ENCODE measurements at places on chromosomes 6 and 20.

DNA sequence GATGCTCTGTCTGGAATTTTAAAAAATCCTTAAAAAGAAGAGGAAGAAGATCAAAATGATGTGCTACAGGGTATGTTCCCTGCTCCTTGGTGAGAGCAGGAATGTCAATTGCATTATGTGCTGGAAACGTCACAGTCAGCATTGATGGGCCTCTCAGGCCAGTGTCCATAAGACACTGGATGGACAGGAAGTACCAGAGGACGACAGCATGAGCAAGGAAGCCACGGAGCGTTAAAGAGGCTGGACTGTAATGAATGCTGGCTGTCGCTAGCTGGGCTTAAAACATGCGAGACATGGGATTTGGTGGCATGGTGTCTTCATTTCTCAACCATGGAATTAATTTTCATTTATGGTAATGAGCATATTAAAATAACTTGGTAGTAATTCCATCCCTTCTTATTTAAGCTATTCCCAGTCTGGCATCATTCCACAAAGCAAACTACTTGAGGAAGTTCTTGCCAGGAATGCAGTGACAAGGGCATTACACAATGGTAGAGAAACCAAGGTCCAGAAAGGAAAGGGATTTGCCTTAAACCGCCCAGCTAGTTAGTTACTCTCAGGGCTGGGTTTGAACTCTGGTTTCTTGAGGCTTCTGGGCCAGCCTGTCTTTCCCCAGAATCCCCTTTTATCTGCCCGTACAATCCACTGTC, 166.6 kb upstream of the SOX4 start:
- DNase-seq, result no peak

DNA sequence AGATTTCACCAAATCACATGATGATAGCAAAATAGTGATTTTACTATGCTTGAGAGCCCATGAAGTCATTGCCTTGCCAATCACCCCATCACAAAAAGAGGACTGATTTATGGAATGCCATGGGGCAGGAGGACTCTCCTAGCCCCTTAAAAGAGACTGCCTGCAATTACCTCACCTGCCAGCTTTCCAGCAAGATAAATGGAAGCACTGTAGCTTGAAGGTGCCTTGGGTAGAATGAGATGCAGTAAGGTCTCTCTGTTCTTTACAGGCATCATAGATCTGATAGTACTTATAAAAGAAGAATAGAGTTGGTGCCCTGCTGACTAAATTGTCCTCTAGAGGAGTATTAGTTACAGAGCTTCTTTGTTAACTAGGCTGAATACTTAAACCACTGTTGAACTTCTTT, 242.3 kb downstream of the TMEM242 start:
- DNase-seq, result no peak

DNA sequence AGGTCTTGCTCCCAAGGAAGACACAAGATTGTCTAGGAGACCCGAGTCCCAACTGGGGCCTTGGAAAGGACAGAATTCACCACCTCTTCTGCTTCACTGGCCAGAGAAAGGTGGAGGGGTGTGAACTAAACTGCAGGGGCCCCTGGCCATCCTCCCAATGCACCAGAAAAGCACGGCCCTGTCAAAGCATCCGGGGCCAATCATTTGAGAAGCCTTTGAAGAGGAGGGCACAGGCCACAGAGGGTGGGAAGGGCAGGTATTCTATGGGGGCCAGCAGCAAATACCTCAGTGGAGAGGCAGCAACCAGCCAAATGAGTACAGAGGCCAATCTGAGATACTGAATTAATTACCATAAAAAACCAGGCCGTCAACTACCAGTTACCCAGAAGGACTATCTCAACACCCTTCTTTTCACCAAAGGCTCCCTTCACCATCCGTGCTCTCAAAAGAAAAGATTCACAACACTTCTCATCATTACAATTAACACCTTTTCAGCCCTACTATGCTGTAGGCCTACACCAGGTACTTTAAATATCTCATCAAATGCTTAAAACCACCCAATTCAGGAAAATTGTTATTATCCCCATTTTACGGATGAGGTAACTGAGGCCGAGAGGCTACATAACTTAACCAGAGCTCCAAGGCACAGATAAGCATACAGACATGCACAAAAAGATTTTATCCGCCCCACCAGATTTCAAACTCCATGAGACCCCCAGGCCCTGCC, 50.7 kb downstream of the TRERF1 start:
- no peak for DNase-seq

- no peak for DNase-seq
These were observed 15.6 kb downstream of the STK4 start for GRCh38 chr20:44981736-44982406.

- DNase-seq, result no peak
These were observed 175.8 kb downstream of the GMPR start for GRCh38 chr6:16414205-16414604.

- no peak for DNase-seq
These were observed 236.3 kb upstream of the SOX4 start for GRCh38 chr6:21357262-21357661.

DNA sequence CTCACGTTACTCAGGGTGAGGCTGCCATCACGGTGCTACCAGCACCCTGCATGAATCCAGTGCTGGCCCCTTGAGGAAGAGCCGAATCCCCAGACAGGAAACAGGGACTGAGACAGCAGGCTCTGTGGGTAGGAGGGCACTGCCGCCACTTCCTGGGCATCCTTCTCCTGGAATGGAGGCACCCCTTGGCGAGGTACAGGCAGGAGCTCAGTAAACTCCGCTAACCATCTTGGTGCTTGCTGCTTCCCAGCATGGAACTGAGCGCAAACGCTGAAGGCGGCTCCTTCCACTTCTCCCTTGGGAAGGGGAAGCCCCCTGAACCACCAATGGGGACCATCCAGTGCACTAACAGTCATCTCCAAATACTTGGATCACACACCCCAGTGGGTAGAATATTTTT, 13.5 kb upstream of the CCDC167 start:
- DNase-seq, result no peak

- DNase-seq, result no peak
These were observed 108.4 kb upstream of the ESR1 start for GRCh38 chr6:151698931-151699700.

GRCh38 chr6:112352607-112353006, 5.5 kb downstream of the RFPL4B start:
- no peak for DNase-seq

DNA sequence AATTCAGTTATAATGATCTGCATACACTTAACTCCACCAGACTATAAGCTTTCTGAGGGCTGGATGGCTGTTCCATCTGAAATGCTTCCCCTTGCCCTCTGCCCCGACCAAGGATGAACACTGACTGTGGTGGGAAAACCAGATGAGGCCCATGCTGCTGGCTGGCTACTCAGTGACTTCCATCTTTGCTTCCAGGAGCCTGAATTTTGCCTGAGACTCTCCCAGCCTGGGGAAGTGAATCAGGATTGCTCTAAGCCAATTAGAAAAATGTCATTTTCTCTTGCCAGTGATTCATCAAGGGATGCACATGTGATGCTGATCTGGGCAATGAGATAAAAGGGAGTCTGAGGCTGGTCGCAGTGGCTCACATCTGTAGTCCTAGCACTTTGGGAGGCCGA, 1.7 kb upstream of the TOMM34 start:
- DNase-seq, result no peak

GRCh38 chr6:125259354-125259736, 42.4 kb downstream of the HDDC2 start:
- DNase-seq, result no peak

- DNase-seq, result no peak
These were observed 294.0 kb downstream of the ADGB start for GRCh38 chr6:146892613-146893401.

DNA sequence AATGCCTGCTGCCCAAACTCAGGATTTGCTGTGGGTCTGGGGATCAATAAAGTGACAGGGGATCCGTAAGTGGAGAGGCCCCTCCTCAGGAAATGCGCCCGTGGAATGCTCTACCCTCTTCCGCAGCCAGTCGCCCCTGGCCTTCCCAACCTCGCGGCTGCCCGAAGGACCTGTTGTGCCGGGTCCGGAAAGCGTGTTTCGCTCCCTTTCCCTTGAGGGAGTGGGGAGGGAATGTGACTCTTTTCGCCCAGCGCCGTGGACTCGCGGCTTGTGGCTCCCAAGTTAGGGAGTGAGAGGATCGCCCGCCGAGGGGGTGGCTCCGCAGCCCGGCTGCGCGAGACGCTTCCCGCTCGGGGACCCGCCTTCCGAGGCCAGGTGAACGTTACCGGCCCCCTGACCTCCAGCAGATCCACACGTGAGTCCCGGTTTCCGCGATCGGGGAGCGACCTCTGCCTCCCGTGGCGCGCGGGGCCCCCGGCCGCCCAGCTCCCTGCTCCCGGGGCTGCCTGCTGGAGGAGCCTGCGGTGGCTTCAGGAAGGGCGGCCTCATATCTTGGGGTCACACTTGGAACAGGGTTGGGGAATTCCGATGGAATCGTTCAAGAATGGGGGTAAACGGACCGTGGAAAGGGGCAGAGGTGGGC, 666 bp downstream of the TPD52L1 start:
- no peak for DNase-seq

DNA sequence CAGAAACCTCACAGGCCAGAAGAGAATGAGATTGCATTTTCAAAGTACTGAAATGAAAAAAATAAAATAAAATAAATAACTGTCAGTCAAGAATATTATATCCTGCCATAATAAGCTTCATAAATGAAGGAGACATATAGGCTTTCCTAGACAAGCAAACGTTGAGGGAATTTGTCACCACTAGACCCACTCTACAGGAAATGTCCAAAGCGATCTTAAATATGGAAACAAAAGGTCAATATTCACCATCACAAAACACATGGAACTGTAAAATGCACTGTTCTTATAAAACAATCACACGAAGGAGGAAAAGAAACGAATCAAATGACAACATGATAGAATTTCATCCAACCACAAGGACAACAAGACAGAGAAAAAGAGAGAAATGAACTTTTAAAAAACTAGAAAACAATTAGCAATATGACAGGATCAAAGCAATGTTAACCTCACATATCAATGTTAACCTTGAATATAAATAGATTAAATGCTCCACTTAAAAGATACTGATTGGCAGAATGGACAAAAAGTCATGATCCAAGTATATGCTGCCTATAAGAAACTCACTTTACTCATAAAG, 218.7 kb upstream of the TAB2 start:
- DNase-seq, result no peak

GRCh38 chr6:31060145-31060544, 49.9 kb downstream of the MUC22 start:
- DNase-seq, result no peak

DNA sequence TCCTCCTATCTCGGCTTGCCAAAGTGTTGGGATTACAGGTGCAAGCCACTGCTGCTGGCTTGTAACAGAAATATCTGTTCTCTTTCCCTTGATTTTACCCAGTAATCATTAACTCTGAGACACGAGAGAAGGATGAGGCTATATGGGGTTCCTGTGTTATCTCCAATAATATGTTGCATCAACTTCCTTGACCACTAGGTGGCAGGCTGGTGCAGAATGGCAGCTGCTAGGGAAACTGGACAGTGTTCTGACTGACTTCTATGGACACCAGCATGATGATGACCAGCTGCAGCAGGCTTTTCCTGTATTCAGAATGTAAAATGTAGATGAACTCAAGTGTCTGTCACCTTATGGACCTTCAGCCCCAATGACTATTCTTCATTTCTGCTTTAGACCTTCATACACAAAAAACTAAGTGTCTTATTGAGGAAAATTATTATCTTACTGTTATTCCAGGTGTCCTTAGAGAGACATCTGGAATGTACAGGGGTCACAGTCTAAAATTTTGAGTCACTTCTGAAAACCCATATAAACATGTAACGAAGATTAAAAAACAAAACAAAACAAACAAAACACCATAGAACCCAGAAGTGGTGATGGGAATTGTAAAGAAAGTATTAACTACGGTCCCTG, 20.4 kb upstream of the CD109 start:
- peak; percentile 67 for DNase-seq

DNA sequence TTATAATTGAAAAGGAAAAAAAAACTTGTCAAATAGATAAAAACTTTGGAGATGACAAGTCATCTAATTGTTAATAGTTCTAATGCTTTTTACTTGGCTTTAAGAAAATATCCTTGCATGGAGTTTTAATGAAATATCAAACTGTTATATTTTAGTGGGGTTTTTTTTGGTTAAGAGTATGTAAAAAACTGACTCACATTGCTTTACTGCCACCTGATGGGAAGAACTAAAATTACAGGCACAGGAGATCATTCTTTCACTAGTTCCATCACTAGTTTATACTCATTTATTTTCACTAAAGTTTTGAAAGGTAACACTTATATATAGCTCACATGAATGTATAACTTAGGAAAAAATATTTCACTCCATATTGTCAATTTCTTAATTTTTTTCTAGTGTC, 309.1 kb downstream of the LMBRD1 start:
- no peak for DNase-seq

GRCh38 chr20:723756-724155, 44.5 kb downstream of the SLC52A3 start:
- no peak for DNase-seq

DNA sequence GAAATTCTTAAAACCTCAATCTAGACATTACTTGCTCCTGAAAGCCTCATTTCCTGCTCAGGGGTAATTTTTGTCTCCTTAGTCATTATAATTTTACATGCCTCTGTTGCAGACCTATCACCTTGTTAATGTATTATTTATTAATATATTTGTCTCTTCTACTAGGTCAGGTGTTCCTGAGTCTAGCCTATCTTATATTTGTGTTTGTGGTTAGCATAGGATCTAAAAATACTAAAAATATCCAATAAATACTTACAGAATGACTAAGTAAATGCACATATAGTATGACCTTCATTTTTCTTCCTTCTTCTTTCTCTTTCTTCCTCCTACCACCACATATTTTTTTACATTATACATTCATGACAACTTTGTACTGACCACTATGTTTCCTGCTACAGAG, 268.9 kb upstream of the HS3ST5 start:
- DNase-seq, result no peak

DNA sequence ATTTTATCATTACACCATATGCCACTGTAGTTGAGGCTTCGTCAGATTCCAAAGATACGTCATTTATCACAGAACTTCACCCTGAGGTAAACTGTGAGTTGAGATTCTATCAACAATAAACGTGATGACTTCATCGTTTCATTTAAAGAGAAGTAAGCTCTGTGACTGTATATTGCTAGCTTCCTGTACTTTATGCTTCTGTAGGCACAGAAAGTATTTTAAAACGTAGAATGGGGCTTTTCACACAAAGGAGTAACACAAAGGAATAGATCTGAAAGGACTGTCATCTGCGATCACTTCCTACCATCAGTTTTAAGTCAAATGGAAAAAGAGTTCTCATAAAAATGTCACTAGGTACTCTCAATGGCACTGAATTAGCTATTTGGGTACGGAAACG, 234.4 kb upstream of the MCHR2 start:
- DNase-seq, result no peak

- no peak for DNase-seq
These were observed 1226.1 kb downstream of the GRIK2 start for GRCh38 chr6:102619585-102619984.

DNA sequence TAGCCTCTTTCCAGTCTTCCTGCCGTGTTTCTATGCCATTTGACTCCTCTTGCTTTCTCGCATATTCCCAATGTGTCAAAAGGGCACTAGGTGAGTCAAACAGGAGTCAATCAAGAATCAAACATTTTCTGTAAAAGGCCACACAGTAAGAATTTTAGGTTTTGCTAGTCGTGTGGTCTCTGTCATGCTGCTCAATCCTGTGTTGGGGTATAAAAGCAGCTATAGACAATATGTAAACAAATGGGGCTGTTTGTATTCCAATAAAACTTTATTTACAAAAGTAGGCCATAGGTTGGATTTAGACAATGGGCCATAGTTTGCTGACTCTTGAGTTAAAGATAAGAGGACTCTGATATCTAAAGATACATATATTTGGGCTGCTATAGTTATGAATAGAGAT, 235.4 kb upstream of the BTBD3 start:
- DNase-seq, result no peak

All from activated T-cell treated with anti-CD3 and anti-CD28 coated beads for 1 hour (primary cell).